ENCODE measurements at places on chromosomes 7 and 10.

DNA sequence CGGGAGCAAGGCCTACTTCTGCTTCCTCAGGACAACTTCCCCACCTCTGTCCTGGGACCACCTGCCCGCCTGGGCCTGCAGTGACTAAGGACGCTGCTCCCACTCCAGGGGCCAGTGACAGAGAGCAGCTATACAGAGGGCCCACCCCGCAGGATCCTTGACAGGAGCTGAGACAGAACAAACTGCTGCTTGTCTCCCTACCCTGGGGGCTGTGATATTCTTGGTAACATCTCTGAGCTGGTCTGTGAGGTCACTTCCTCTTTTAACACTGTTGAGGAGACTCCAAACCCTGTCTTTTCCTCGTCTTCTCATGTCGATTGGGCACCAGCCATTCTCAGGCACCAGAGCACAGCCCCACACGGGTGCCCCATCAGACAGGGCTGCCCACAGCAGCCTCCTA, 6.9 kb upstream of the MRPS24 start:
- no peak for DNase-seq

- no peak for DNase-seq
Observed at GRCh38 chr10:86931872-86932271, 25.5 kb downstream of the MMRN2 start.

GRCh38 chr10:71045204-71045809, 156.9 kb upstream of the PCBD1 start:
- DNase-seq, result no peak

DNA sequence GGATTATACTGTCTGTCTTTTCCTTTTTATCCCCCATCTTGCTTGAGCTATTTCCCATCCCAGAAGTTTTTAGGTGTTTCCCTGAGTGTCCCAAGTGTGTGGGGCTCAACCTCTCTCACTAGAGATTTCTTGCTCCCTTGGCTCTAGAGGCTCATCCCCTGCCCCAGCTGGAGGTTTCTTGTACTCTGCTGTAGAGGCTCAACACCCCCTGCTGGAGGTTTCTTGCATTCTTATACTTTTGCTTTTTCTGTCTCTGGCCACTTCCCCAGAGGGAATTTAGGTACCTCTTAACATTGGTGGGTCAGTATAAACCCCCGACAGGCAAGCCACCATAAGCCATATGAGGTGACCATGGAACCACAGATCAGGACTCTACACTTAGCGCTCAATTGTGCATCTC, 114.2 kb upstream of the FAM3C start:
- no peak for DNase-seq

GRCh38 chr10:42937649-42938180, 139.2 kb upstream of the RET start:
- DNase-seq, result no peak

GRCh38 chr7:42877862-42878261, 34.0 kb downstream of the C7orf25 start:
- no peak for DNase-seq

GRCh38 chr7:21134631-21135030, 293.3 kb upstream of the SP4 start:
- DNase-seq, result no peak

Data from amygdala (tissue), 56 donors.